Stimulated activated CD4-positive, alpha-beta T cell treated with anti-CD3 and anti-CD28 coated beads, TNF-alpha, amount 100 ng/mL, for 48 hours (primary cell): ENCODE measurements at places on chromosomes 3 and 15.

- DNase-seq, result no peak
Measured at GRCh38 chr3:153320585-153321128, 158.6 kb downstream of the RAP2B start.

GRCh38 chr3:50325497-50326181 is 2.4 kb downstream of the TUSC2 start:
- DNase-seq, result no peak

DNA sequence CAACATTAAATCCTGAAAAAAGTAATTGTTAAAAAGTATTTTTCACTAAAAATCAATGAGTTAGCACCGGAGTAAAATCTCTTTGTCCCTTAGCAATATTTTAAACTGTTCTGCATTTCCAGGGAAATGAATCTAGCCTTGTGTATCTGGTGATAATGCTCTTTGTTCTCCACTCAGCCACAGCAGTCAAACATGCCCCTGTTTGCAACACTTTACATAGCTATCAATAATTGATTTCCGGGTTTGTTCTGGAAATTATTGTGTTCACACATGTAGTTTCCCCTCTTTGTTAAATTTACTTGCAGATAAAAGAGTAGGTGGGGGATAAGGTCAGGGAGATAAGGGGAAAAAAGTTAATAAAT is 3.6 kb upstream of the A4GNT start:
- DNase-seq, result no peak

DNA sequence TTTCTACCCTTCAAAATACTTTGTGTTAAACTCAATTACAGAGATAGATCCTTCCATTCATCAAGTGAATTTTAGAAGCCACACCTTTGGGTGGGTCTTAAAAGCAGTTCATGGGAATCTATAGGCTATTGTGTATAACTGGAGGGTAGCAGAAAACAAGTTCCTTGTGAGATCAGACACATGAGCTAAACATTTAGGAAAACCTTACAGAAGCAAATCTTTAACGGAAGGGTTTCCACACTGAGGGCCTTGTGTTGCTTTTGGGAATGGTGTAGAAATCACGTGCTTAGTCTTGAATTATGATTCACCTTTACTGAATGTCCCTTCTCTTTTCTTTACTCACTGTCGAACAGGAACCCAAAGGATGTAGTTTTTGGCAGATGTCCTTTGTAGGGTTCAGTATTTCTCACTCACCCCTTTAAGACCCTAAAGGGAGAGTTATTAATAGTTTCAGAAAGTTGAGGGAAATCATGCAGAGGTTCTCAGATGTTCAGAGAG is 257.3 kb upstream of the CTDSPL start:
- no peak for DNase-seq

- DNase-seq, result no peak
Measured at GRCh38 chr3:87350367-87351199, 74.2 kb upstream of the POU1F1 start.

GRCh38 chr3:52237657-52238172 is 1.2 kb downstream of the TWF2 start:
- DNase-seq, result no peak

DNA sequence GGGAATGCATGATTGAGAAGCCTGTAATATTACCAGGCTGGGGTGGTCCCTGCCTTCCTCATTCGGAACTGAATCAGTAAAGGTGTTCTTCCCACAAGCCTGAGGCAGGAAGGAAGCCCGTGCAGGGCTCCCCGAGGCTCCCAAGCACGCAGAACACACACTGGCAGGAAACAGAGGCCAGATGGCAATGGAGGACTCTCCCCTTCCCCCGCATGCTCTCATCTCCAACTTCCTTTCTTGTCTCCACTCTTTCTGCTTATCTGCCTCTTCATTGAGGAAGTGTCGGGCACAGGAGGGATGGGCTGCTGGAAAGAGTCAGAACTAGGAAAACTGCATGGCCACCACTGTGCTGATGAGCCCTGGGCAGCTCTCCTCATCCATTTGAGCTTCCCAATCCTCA is 123.5 kb downstream of the NUP210 start:
- no peak for DNase-seq

DNA sequence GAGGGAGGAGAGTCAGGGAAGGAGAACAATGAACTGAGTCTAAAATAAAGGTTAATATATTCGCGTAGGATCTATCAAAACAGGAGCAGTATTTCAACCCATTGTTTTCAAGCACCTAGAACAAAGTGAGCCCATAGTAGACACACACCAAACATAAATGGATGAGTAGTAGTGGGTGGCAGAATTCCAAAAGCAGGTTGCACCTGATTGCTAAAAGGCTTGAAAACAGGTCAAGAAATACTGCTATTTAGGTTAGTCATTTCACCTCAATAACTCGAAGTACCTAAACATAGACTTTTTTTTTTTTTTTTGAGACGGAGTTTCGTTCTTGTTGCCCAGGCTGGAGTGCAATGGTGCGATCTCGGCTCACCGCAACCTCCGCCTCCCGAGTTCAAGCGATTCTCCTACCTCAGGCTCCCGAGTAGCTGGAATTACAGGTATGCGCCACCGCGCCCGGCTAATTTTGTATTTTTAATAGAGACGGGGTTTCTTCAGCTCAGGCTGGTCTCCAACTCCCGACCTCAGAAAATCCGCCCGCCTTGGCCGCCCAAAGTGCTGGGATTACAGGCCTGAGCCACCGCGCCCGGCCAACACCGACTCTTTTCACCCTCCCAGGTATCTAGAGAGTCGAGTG is 855 bp upstream of the ABHD5 start:
- DNase-seq, result no peak

GRCh38 chr3:182618981-182619591 is 174.2 kb upstream of the ATP11B start:
- DNase-seq, result no peak

- no peak for DNase-seq
Measured at GRCh38 chr3:89787485-89787884, 680.1 kb downstream of the EPHA3 start.

DNA sequence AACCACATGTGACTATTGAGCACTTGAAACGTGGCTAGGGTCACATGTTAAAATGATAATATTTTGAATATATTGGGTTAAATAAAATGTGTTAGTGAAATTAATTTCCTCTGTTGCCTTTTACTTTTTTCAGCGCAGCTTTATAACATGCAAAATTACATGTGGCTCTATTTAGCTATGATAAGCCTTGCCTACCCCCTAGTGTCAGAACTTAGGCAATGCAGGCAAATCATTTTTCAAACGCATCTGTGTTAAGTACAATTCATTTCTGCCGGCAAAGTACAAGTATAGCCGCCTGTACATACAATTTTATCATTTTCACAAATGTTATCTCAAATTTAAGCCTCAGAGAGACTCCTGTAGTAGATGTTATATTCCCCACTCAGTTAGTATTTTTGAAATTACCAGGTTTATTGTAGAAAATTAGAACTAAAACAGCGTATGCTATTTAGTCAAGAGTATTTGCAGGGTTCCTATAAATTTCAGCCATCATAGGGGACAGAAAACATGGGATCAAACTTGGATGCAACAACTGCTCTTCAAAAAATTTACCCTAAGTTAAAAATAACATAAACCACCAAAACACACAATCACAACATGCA is 56.1 kb downstream of the TAFA4 start:
- DNase-seq, result no peak

GRCh38 chr3:66480666-66481065 is 20.2 kb downstream of the LRIG1 start:
- no peak for DNase-seq

- no peak for DNase-seq
Measured at GRCh38 chr3:55440104-55440708, 46.9 kb downstream of the WNT5A start.

- DNase-seq, result no peak
Measured at GRCh38 chr15:68384451-68385239, 47.3 kb downstream of the ITGA11 start.

- no peak for DNase-seq
Measured at GRCh38 chr3:125061170-125061569, 5.4 kb upstream of the HEG1 start.

GRCh38 chr15:38304481-38304880 is 51.8 kb downstream of the SPRED1 start:
- no peak for DNase-seq

DNA sequence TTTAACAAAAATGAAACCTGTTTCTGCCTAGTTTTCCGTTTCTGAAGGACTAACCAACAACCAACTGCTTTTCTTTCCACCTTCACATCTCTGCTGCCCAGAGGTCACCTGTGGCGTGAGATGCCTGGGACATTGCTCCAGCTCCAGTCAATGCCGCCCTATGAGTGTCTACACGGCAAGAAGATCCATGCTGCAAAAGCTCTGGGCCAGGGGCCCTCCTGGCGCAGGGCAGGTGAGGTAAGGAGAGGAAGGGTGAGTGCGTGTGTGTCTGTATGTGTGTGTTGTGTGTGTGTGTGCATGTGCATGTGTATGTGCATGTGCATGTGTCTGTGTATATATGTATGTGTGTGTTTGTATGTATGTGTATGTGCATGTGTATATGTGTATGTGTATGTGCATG is 131.4 kb downstream of the NSMCE3 start:
- DNase-seq, result no peak

DNA sequence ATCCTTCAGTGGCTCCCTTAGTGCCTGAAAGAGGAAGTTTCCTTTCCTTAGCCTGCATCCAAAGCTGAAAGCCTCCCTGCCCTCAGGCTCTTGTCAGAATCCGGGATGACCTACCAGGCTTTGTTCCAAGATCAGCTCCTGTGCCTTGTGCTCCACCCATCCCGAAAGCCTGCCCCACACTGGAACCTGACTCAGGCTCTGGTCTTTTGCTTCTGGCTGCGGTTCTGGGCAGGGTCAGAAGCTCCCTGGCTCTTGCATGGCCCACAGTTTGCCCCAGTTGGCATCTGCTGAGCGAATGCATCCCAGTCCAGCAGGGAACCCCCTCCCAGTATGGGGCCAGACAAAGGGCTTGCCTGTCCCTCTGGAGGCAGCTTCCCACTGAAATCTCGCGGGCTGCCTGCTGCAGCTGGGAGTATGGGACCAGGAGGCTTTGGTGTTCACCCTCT is 25.9 kb upstream of the KIF23 start:
- no peak for DNase-seq
